ENCODE measurements at places on chromosomes 12 and 14. TPM values are rescaled to one million over a fixed set of nuclear protein-coding genes. Genes with fewer than 3 reads are reported as not detected.

Gene SLC10A1
- total RNA-seq, result not detected

DNA sequence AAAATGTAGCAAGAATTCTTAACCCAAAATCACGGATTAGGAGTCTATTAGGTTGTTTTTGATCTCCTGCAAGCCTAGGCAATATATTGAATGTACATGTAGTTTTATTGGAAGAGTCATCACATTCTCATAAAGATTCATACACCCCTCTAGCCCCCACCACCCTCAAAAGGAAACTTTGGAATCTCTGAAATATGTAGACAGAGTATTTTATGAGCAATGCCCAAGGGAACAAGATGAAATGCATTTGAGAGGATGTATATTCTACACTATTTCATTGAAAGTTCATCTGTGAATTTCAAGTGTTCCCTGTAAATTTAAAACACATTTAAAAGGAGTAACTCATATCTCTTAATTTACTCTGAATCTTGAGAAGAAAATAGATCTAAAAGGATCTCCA is 103.7 kb downstream of the SYT1 start:
- DNase-seq, result no peak

DNA sequence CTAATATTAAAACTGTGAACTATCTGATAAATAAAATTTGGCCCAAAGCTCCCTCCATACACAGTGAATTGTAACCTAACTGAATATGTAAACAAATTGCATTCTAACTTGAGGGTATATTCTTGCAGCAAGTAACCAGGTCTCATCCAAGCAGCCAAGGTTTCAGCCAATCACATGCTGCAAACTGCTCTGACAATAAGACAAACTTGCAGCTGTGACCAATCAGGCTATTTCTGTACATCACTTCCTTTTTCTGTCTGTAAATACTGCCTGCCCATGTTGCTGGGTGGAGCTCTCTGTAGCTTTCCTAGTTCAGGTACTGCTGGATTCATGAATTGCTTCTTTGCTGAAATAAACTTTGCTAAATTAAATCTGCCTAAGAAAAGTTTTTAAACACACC is 499.0 kb downstream of the GALC start:
- DNase-seq, result no peak

- DNase-seq, result no peak
Measured at GRCh38 chr12:30622509-30622908, 73.2 kb downstream of the IPO8 start.

DNA sequence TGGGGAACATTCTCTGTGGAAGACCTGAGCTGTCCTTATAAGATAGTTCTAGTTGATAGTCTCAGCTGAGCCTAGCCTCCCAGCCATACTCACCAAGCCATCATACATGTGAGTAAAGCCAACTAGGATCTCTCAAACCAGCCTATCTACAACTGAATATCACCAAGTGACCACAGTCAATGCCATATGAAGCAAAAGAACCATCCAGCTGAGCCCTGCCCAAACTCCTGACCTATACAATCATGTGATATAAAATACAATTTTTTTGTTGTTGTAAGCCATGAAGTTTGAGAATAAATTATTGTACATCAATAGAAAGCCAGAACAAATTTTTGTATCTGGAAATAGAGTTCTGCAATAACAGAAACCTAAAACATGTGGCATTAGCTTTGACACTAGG is 118.3 kb downstream of the SLC25A21 start:
- DNase-seq, result no peak

DNA sequence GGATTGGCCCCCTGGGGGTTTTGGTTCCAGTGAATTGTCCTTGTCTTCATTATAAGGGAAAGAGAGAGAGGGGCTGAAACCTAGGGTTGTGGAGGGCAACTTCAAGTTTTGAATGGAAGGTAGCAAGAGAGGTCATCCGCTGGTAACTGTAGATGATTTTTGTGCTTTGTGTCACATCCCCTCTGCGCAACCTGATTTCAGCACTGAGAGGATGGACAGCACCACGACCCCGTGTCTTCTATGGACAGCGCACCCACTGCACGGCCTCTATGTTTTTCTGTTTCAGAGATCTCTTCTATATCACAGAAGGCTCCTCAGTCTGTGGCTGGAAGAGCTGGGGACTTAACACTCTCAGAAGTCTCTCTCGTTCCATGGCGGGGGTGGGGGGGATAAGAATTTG is 127.0 kb upstream of the RPH3A start:
- peak; percentile 22 for DNase-seq

Data from thymus (tissue), 14 donors.